ENCODE measurements at places on chromosomes 16 and 17. TPM values are rescaled to one million over a fixed set of nuclear protein-coding genes. Genes with fewer than 3 reads are reported as not detected.

The FAM20A gene
- 11.0 TPM for polyA plus RNA-seq

The CLEC18B gene
- not detected for polyA plus RNA-seq

- H3K4me3 ChIP-seq, result no peak overlapping the region
- no peak overlapping the region for H3K27ac ChIP-seq
- no peaks in the 10 kb centered on the region for H3K36me3 ChIP-seq
- H3K27me3 ChIP-seq, result peaks cover 46% of the 10 kb centered on the region
- H3K4me1 ChIP-seq, result no peaks in the 10 kb centered on the region
Observed at GRCh38 chr17:39800540-39800939, 62.8 kb downstream of the GRB7 start.

GRCh38 chr17:74012465-74012864 lies 191.0 kb upstream of the RPL38 start:
- DNase-seq, result no peak
- peaks cover 4% of the 10 kb centered on the region for H3K27me3 ChIP-seq
- no peak overlapping the region for H3K4me3 ChIP-seq
- H3K4me1 ChIP-seq, result no peaks in the 10 kb centered on the region

GRCh38 chr17:29390851-29391631 lies 878 bp downstream of the TAOK1 start:
- H3K4me1 ChIP-seq, result peaks cover 25% of the 10 kb centered on the region
- H3K27ac ChIP-seq, result peak overlapping the region; percentile 79
- DNase-seq, result peak; percentile 61
- H3K36me3 ChIP-seq, result no peaks in the 10 kb centered on the region

The NOTUM gene
- polyA plus RNA-seq, result not detected

DNA sequence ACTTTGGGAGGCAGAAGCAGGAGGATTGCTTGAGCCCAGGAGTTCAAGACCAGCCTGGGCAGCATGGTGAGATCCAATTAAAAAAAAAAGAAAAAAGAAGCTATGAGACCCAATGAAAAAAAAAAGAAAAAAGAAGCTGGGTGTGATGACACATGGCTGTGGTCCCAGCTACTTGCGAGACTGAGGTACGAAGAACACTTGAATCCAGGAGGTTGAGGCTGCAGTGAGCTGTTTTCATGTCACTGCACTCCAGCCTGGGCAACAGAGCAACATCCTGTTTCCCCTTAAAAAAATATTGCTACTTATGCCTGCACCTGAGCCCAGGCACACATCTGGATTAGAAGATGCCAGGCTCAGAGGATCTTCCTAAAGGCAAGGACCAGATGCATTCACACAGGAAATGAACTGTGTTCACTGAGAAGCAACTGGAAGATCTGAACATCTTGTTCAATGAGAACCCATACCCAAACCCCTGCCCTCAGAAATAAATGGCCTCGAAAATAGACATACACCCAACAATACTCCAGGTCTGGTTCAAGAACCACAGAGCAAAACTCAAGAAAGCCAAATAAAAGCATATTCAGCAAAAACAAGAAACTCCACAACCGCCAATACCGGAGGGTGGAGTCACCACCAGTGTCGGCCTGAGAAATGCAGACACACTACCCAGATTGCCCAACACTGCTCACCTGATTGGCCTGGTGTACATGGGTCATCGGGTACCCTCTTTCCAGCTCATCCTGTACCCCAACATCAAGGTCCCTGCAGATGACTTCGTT lies 4.4 kb downstream of the RNF135 start:
- no peaks in the 10 kb centered on the region for H3K27me3 ChIP-seq
- no peaks in the 10 kb centered on the region for H3K36me3 ChIP-seq
- H3K4me1 ChIP-seq, result peaks cover 4% of the 10 kb centered on the region
- no peak for DNase-seq

DNA sequence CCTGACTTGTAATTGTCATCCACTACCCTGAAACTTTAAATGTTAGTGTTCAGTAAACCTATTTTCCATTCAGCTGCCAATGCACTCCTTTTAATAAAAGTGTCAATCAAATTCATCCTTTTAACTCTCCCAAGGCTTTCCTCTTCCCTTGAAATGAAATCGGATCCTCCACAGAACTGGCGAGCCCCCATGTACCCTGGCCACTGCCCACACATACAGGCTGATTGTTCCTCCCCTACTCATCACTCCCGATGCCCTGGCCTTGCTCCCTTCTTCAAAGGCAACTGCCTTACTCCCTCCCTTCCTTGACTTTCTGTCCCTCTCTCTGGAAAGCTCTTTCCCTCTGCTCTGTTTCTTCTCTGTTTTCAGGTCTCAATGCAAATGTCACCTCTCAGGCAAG lies 7.6 kb downstream of the KRT33A start:
- no peaks in the 10 kb centered on the region for H3K4me1 ChIP-seq
- no peak overlapping the region for H3K4me3 ChIP-seq
- no peaks in the 10 kb centered on the region for H3K27me3 ChIP-seq
- H3K36me3 ChIP-seq, result no peaks in the 10 kb centered on the region
- DNase-seq, result no peak

GRCh38 chr16:89319886-89320781 lies 102.6 kb downstream of the ZNF778 start:
- H3K27ac ChIP-seq, result peak overlapping the region; percentile 94
- no peaks in the 10 kb centered on the region for H3K36me3 ChIP-seq
- peak overlapping the region; percentile 58 for H3K4me3 ChIP-seq
- no peaks in the 10 kb centered on the region for H3K27me3 ChIP-seq
- DNase-seq, result peak; percentile 93
- H3K4me1 ChIP-seq, result peaks cover 83% of the 10 kb centered on the region

GRCh38 chr16:71794943-71795342 lies 13.7 kb downstream of the AP1G1 start:
- no peak overlapping the region for H3K27ac ChIP-seq
- H3K4me3 ChIP-seq, result no peak overlapping the region
- H3K36me3 ChIP-seq, result peaks cover 6% of the 10 kb centered on the region

DNA sequence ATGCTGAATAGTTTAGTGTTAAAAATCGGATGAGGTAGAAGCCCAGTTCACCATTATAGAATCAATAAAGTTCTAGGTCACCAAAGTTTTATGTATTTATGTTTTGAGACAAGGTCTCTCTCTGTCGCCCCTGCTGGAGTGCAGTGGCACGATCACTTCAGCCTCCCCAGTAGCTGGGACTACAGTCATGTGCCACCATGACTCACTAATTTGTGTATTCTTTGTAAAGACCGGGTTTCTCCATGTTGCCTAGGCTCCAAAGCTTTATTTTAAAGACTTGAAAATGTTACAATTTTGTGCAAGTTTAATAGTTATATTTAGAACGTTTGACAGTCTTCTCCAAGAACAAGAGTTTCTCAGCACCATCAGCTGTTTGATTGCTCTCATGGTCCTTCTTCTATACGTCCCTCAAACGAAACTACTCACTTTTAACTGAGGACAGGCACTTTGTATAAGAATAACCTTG lies 32.1 kb downstream of the NDE1 start:
- H3K27me3 ChIP-seq, result no peaks in the 10 kb centered on the region
- H3K4me1 ChIP-seq, result peaks cover 3% of the 10 kb centered on the region
- H3K27ac ChIP-seq, result peak overlapping the region; percentile 71
- DNase-seq, result peak; percentile 91

The FOXF1 gene
- polyA plus RNA-seq, result 4.6 TPM

- H3K36me3 ChIP-seq, result no peaks in the 10 kb centered on the region
- H3K27ac ChIP-seq, result no peak overlapping the region
- H3K4me1 ChIP-seq, result no peaks in the 10 kb centered on the region
- no peak for DNase-seq
- peaks cover 23% of the 10 kb centered on the region for H3K27me3 ChIP-seq
Observed at GRCh38 chr17:2019723-2020122, 5.4 kb downstream of the RTN4RL1 start.

The PERCC1 gene
- not detected for polyA plus RNA-seq

The NPIPA3 gene
- polyA plus RNA-seq, result 5.4 TPM

DNA sequence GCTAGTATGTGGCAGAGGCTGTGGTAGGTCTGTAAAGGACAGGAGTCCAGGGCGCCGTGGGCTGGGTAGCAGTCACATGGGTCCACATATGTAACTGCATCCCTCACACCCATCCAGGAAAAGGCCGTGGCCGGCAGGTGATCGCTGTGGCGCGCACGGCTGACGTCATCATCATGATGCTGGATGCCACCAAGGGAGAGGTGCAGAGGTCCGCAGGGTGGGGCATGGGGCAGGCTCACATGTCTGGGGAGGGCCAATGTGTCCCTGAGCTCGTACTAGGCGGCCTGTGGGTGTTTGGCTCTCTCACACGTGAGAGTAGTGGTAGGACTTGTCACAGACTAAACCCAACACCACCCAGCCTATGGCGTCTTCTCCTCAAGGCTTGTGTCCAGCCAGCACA lies 9.0 kb upstream of the MYO15A start:
- H3K27me3 ChIP-seq, result no peaks in the 10 kb centered on the region
- H3K36me3 ChIP-seq, result peaks cover 16% of the 10 kb centered on the region
- no peak for DNase-seq
- H3K4me3 ChIP-seq, result no peak overlapping the region

- DNase-seq, result no peak
- no peak overlapping the region for H3K27ac ChIP-seq
- no peak overlapping the region for H3K4me3 ChIP-seq
- H3K36me3 ChIP-seq, result no peaks in the 10 kb centered on the region
- H3K4me1 ChIP-seq, result no peaks in the 10 kb centered on the region
Observed at GRCh38 chr16:14215941-14216340, 144.8 kb downstream of the MRTFB start.

DNA sequence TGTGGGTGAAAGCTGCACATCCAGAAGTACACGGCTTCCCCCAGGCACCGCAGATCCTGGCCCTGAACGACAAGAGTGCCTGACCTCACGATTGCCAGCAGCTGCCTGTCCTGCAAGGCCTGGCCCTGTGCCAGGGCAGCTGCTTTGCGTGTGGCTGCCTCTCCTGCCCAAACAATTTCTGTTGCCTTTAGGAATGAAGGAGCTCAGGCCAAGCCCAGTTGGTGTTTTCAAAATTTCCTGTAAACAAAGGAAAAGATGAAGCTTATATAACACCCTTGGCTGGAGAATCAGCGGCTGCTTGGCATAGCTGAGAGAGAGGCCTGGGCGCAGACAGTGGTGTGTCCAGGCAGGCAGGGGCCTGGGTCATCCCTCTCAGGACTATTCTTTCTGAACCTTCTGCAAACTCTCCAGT lies 11.7 kb upstream of the SLC47A2 start:
- H3K27me3 ChIP-seq, result no peaks in the 10 kb centered on the region
- peaks cover 17% of the 10 kb centered on the region for H3K4me1 ChIP-seq
- no peak overlapping the region for H3K4me3 ChIP-seq

The CACNG1 gene
- polyA plus RNA-seq, result not detected

DNA sequence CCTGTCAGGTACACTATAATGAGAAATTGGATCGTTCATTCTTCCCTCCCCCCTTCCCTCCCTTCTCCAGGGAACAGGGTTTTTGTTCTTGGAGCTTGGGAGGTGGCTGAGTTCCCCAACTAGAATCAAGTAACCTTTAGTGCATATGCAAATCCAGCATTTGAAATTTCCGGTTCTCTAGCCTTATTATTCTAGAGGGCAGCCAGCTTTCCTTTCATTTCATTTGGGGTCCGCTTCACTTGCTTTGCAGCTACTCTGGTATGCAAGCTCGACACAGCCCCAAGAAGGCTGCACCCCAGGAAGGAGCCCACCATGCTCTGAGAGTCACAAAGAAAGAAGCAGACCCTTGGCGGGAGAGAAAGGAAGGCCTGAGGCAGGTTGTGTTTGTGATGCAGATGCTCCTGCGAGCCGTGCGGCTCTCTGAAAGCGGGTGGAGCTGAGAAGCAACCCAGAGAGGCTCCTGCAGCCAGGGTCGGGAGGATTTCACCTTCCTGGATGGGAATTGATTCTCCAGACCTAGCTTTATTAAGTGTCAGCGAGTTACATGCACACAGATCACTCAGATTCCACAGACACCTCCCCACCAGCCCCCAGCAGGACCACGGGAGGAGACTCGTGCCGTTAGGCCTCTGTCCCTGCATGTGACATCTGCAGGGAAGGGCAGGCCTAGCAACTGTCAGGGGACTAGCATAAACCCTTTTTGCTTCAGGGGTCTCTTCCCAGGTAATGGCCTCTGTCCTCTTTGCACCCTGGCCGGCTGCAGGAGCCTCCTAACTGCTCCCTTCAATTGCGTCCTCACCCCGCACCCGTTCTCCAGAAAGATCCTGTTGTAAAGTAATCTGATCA lies 34.5 kb downstream of the PMM2 start:
- H3K4me1 ChIP-seq, result peaks cover 12% of the 10 kb centered on the region
- peaks cover 9% of the 10 kb centered on the region for H3K36me3 ChIP-seq
- H3K4me3 ChIP-seq, result no peak overlapping the region
- no peaks in the 10 kb centered on the region for H3K27me3 ChIP-seq

The CDK5R1 gene
- polyA plus RNA-seq, result 0.63 TPM

- H3K27me3 ChIP-seq, result no peaks in the 10 kb centered on the region
- no peaks in the 10 kb centered on the region for H3K36me3 ChIP-seq
Observed at GRCh38 chr16:22373662-22374310, 633 bp downstream of the CDR2 start.

The KRT40 gene
- polyA plus RNA-seq, result not detected

DNA sequence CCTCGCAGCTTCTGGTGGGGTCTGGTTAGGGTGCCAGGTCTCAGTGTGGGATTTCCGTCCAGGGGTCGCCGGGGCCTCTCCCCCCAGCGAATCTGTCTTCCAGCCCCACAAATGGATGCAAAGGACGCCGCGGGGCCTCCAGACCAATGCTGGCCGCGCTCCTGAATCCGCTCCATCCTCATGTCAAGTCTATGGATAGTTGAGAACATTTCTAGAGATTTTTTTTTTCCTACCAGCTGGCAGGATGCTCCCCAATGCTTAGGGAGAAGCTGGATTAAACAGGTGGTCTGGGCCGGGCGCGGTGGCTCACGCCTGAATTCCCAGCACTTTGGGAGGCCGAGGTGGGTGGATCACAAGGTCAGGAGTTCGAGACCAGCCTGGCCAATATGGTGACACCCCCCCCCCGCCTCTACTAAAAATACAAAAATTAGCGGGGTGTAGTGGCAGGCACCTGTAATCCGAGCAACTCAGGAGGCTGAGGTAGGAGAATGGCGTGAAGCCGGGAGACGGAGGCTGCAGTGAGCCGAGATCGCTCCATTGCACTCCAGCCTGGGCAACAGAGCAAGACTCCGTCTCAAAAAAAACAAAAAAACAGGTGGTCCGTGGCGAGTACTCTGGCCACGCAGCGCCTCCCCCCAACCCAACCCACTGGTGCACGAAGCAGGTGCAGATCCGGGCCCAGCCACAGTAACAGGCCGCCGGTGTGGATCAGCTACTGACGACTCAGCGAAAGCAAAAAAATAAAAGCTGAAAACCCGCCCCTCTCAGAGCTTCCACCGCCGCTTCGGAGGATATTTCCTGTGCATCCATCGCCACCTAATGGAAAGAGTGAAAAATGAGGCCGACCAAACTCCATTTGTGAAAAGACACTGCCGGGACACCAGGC lies 1.1 kb upstream of the NXN start:
- H3K4me3 ChIP-seq, result peak overlapping the region; percentile 90
- no peaks in the 10 kb centered on the region for H3K36me3 ChIP-seq
- H3K27me3 ChIP-seq, result no peaks in the 10 kb centered on the region
- peaks cover 21% of the 10 kb centered on the region for H3K4me1 ChIP-seq

The ZNF423 gene
- 0.72 TPM for polyA plus RNA-seq

The CDRT15L2 gene
- polyA plus RNA-seq, result not detected

The AGRP gene
- polyA plus RNA-seq, result not detected
